GDM1 (cell line): ENCODE measurements at places on chromosomes 6 and 20.

DNA sequence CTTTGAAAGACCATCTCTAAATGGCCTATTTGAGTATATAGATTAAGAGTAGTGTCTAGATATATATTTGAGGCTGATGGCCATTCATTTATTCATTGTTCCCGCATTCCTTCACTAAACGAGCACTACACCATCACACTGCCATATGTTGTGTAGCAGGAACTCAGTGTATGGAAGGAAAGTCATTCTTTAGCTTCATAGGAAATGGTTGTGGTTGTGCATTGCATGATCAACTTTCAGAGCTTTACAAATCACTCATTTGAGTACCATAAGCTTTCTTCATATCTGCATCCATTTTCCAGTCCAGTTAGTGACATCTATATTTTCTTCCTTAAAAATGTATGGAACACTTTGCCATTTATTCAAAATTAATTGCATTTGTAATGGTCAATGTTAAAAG lies 97.9 kb downstream of the ARID1B start:
- DNase-seq: no peak

DNA sequence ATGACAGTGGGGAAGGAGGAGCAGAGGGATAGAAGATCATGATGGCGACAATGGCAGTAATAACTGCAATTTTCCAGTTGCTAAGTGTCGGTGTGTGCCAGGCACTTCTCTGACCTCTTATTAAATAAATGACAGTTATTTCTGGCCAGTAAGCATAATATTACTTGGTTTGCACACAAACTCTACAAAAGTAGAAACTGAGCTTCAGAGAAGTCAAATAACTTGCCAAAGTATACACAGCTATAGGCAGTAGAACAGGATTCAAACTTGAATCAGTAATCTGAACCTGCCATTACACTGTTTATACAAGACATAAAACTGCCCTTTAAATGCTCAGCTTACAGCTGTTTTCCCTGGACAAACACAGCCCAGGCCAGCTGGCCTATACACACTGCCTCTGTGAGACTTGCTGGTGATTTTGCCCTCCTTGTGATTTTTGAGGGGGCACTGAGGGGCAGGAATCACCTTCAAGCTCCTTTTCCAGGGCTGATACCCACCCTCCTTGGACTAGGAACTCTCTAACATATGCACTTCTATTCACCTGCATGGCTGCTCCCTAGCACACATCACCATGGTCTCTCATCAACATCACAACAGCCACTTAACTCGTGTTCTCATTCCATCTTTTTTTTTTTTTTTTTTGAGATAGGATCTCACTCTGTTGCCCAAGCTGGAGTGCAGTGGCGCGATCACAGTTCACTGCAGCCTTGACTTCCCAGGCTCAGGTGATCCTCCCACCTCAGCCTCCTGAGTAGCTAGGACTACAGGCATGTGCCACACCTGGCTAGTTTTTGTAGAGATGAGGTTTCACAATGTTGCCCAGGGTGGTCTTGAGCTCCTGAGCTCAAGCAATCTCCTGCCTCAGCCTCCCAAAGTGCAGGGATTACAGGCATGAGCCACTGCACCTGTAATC lies 63.6 kb downstream of the SLC23A2 start:
- no peak for DNase-seq

- no peak for DNase-seq
Measured at GRCh38 chr6:106692112-106692818, 62.9 kb downstream of the QRSL1 start.

DNA sequence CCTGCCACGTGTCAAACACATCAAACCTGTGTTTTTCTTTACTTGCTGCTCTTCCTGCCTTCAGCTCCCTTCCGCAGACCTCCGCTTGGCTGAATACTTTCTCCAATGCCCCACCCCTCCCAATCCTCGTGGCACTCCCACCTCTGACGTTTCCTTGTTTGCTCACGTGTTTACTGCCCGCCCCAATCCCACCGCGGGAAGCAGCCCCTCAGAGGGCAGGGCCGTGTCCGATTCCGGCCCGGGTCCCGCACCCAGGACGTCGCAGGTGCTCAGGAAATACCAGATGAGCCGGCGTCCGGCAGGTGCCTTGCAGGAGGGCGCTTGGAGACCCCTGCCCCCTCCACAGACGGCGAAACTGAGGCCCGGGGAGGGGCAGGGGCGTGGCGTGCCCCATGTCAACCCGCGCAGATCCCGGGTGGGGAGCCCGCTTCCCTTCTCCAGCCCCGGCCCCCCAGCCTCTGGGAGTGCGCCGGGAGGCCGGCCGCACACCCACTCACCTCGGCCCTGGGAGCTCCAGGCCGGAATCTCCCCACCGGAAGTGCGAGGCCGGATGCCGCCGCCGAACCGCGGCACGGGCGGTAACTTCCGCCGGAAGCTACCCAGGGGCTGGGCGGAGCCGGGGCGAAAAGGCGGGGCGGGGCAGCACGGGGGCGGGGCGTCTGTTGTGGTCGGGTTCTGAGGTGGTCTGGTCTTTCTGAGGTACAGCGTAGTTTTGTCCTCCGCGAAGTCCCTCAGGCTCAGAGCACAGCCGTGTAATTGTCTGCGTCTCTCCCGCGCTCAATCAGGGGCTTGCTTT lies 42.3 kb downstream of the ELMO2 start:
- peak; percentile 72 for DNase-seq

DNA sequence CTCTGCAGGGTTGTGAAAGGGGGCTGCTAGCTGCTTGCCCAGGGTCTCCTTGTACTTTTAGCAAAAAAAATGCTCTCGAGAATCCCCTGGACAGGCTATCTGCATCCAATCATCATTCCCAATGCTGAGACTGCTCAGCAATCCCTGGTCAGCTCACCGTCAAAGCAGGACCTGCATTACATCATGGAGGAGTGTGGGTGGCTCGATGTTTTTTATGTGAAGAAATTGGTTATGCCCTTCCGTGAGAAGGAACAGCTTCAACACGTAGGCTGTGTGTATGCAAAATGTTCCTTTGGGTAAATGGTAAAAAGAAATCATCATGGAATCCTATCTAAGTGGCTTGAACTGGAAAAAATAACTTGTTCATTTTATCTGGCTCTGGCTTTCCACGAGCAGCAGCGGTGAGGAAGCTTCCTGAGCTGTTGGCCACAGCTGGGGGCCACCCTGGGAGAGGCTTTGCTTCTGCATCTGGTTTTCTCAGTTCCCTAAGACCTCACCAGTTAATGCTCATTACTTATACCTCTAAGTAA lies 111.4 kb downstream of the FYN start:
- peak; percentile 58 for DNase-seq

- no peak for DNase-seq
Measured at GRCh38 chr6:122719176-122719575, 60.3 kb upstream of the FABP7 start.

- no peak for DNase-seq
Measured at GRCh38 chr6:148001844-148002642, 340.6 kb upstream of the SASH1 start.

DNA sequence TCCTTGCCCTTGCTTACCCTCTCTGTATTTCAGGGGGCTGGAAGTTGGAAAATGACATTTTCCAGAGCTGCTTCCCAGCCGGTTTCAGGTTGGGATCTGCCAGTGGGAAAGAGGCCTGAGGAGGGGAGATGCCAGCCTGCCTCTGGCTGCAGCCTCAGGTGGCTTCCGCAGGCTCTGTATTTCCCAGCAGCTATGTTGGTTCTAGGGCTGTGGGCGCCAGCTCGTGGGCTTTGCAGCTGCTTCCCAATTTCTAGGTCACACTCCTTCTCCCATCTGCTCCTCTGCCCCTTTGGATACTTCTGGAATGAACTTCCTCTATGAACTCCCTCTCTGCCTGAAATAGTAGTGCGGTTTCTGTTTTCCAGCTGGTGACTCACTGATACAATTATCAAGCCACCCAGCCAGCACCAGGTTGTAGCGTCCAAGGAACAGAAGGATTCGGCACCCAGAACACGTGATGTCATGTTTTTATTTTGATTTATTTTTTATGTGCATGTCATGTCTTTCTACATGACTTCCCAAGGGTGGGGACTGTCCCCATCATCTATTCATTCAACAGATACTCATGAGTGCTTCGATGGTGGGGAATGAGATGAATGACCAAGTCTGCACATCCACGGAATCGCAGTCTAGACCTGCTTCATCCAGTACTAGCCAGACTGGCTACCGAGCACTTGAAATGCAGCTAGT lies 38.0 kb downstream of the TGM2 start:
- DNase-seq: no peak

GRCh38 chr6:7640607-7641577 lies 50.9 kb downstream of the SNRNP48 start:
- no peak for DNase-seq
